Memory B cell (primary cell): ENCODE measurements at places on chromosomes 3 and 15.

DNA sequence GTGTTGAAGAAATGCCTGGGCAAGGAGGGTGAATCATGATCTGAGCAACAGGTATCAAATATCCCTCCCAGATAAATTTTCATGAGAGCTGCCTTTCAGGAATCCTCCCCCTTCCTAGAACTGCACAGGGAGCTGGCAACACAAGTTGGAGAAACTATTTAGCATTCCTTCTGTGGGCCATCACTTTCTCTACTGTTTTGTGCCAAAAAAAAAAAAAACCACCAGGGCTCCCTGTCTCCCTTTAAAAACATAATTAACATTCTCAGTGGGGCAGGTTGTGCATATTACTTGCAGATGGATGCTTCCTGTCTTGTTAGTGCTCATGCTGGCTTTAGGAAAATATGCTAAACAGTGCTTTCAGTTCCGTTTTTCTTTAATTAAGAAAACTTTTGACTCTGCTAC, 234.9 kb upstream of the LMCD1 start:
- no peak for DNase-seq
- H3K4me1 ChIP-seq, result no peaks in the 10 kb centered on the region
- H3K4me3 ChIP-seq, result no peak overlapping the region
- H3K36me3 ChIP-seq, result no peaks in the 10 kb centered on the region
- no peaks in the 10 kb centered on the region for H3K27me3 ChIP-seq

- H3K27me3 ChIP-seq, result peaks cover 7% of the 10 kb centered on the region
- no peaks in the 10 kb centered on the region for H3K4me1 ChIP-seq
- no peak for DNase-seq
- no peak overlapping the region for H3K4me3 ChIP-seq
- H3K27ac ChIP-seq, result no peak overlapping the region
These were observed 15.1 kb upstream of the RFTN1 start for GRCh38 chr3:16528581-16528993.

GRCh38 chr3:150005243-150006112, 34.8 kb upstream of the PFN2 start:
- no peaks in the 10 kb centered on the region for H3K4me1 ChIP-seq
- no peaks in the 10 kb centered on the region for H3K36me3 ChIP-seq
- no peak for DNase-seq
- no peaks in the 10 kb centered on the region for H3K27me3 ChIP-seq

DNA sequence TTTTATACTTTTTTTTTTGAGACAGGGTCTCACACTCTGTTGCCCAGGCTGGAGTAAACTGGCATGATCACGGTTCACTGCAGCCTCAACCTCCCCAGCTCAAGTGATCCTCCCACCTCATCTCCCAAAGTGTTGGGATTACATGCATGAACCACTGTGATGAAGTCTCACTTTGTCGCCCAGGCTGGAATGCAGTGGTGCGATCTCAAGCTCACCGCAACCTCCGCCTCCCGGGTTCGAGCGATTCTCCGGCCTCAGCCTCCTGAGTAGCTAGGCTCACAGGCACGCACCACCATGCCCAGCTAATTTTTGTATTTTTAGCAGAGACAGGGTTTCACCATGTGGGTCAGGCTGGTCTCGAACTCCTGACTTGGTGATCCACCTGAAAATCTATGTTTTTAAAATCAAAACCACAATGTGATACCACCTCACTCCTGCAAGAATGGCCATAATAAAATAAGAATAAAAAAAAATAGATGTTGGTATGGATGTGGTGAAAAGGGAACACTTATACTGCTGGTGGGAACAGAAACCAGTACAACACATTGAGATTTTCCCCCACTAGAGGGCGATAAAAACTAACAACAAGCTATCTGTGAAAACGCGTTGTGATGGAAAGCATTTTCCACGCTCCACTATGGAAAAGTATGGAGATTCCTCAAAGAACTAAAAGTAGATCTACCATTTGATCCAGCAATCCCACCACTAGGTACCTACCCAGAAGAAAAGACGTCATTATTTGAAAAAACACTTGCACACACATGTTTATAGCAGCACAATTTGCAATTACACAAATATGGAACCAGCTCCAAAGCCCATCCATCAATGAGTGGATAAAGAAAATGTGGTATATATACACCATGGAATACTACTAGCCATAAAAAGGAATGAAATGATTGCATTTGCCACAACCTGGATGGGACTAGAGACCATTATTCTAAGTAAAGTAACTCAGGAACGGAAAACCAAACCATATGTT, 26.8 kb upstream of the OCA2 start:
- DNase-seq, result no peak
- H3K27ac ChIP-seq, result no peak overlapping the region
- no peak overlapping the region for H3K4me3 ChIP-seq

GRCh38 chr15:90425726-90426346, 37.8 kb downstream of the IQGAP1 start:
- peaks cover 8% of the 10 kb centered on the region for H3K4me1 ChIP-seq
- H3K36me3 ChIP-seq, result peaks cover 8% of the 10 kb centered on the region
- H3K4me3 ChIP-seq, result no peak overlapping the region
- H3K27me3 ChIP-seq, result no peaks in the 10 kb centered on the region
- no peak for DNase-seq

GRCh38 chr3:23602971-23603370, 202.8 kb upstream of the UBE2E1 start:
- no peaks in the 10 kb centered on the region for H3K27me3 ChIP-seq
- H3K4me3 ChIP-seq, result no peak overlapping the region
- peaks cover 1% of the 10 kb centered on the region for H3K36me3 ChIP-seq
- no peak for DNase-seq
- H3K4me1 ChIP-seq, result peaks cover 2% of the 10 kb centered on the region

GRCh38 chr3:2568156-2568555, 469.5 kb downstream of the CNTN4 start:
- no peaks in the 10 kb centered on the region for H3K4me1 ChIP-seq
- no peak overlapping the region for H3K4me3 ChIP-seq
- DNase-seq, result no peak
- no peak overlapping the region for H3K27ac ChIP-seq
- H3K36me3 ChIP-seq, result no peaks in the 10 kb centered on the region
- no peaks in the 10 kb centered on the region for H3K27me3 ChIP-seq

GRCh38 chr3:119831022-119831421, 49.1 kb downstream of the NR1I2 start:
- DNase-seq, result no peak
- H3K27me3 ChIP-seq, result no peaks in the 10 kb centered on the region
- H3K4me1 ChIP-seq, result peaks cover 4% of the 10 kb centered on the region
- H3K36me3 ChIP-seq, result peaks cover 15% of the 10 kb centered on the region
- no peak overlapping the region for H3K27ac ChIP-seq
- H3K4me3 ChIP-seq, result no peak overlapping the region

- no peak overlapping the region for H3K27ac ChIP-seq
- peaks cover 5% of the 10 kb centered on the region for H3K4me1 ChIP-seq
- no peak for DNase-seq
- H3K36me3 ChIP-seq, result peaks cover 33% of the 10 kb centered on the region
These were observed 64.3 kb upstream of the MELTF start for GRCh38 chr3:197093871-197094270.

GRCh38 chr3:67808906-67809305, 154.5 kb upstream of the SUCLG2 start:
- no peak for DNase-seq
- no peak overlapping the region for H3K4me3 ChIP-seq
- peaks cover under 1% of the 10 kb centered on the region for H3K36me3 ChIP-seq
- H3K27ac ChIP-seq, result no peak overlapping the region
- H3K27me3 ChIP-seq, result peaks cover 2% of the 10 kb centered on the region

- H3K27ac ChIP-seq, result no peak overlapping the region
- no peak for DNase-seq
- H3K36me3 ChIP-seq, result no peaks in the 10 kb centered on the region
- no peak overlapping the region for H3K4me3 ChIP-seq
- H3K4me1 ChIP-seq, result no peaks in the 10 kb centered on the region
- no peaks in the 10 kb centered on the region for H3K27me3 ChIP-seq
These were observed 31.3 kb upstream of the CCDC54 start for GRCh38 chr3:107345822-107346405.

GRCh38 chr3:13268120-13268519, 152.0 kb downstream of the NUP210 start:
- H3K27ac ChIP-seq, result no peak overlapping the region
- no peak for DNase-seq
- H3K36me3 ChIP-seq, result peaks cover 5% of the 10 kb centered on the region
- H3K4me1 ChIP-seq, result no peaks in the 10 kb centered on the region
- H3K4me3 ChIP-seq, result no peak overlapping the region
- peaks cover 10% of the 10 kb centered on the region for H3K27me3 ChIP-seq

- H3K27ac ChIP-seq, result peak overlapping the region; percentile 25
- H3K4me3 ChIP-seq, result no peak overlapping the region
- peaks cover 7% of the 10 kb centered on the region for H3K36me3 ChIP-seq
These were observed 117.7 kb downstream of the DNAJB8 start for GRCh38 chr3:128348805-128349531.

DNA sequence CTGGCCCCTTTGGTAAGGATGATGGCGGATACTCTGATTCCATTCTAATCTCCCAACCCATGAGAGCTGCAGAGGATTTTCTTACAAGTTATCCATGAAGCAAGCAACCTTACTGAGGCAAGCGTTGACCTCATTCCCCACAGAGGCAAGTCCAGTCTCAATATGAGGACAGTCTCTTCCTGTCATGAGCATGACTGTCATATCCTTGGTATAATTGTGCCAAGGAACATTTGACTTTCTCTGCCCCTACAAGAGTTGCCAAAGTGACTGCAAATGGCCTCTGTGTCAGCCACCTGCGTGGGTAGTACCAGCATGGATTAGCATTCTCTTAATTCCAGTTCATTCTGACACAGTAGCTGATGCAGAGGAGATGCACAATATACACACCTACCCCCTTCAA, 71.2 kb upstream of the TMEM158 start:
- no peaks in the 10 kb centered on the region for H3K36me3 ChIP-seq
- no peak overlapping the region for H3K4me3 ChIP-seq
- H3K27me3 ChIP-seq, result peaks cover 10% of the 10 kb centered on the region
- no peak overlapping the region for H3K27ac ChIP-seq
- DNase-seq, result no peak

- no peak overlapping the region for H3K4me3 ChIP-seq
- H3K27me3 ChIP-seq, result no peaks in the 10 kb centered on the region
- no peak overlapping the region for H3K27ac ChIP-seq
- no peaks in the 10 kb centered on the region for H3K36me3 ChIP-seq
- no peaks in the 10 kb centered on the region for H3K4me1 ChIP-seq
These were observed 148.9 kb downstream of the IL20RB start for GRCh38 chr3:137106612-137107240.

DNA sequence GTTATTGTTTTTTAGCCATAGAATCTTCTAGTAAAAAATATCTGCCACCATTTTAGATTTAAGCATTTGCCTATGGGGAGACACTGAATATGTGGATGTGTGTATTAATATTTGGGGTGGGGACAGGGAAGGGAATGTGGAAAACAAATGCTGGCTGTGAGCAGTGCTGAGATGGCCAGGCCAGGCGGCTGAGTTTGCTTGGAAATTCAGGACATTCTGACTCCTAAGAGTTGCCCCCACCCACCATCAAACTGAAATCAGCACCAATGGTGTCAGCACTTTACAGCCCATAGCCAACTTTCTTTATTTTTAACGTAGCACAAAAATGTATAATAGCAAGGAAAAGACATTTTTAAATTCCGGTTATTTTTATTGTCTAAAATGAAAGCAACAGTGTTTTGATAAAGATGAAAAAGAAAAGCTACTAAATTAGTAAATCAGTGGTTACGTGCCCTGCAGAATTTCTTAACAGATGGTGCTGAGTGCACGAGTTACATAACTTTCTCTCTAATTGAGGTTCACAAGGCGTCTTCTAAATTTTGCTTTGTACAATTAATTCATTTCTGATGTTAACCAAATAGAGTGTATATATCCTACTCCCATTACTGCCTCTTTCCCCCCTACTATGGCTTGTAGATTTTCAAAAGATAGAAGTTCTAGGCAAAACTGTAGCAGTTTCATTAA, 34.0 kb downstream of the B3GALNT1 start:
- H3K27me3 ChIP-seq, result no peaks in the 10 kb centered on the region
- H3K36me3 ChIP-seq, result no peaks in the 10 kb centered on the region
- DNase-seq, result no peak
- H3K4me1 ChIP-seq, result peaks cover 27% of the 10 kb centered on the region
- H3K27ac ChIP-seq, result no peak overlapping the region

GRCh38 chr3:134312873-134313846, 61.1 kb downstream of the AMOTL2 start:
- DNase-seq, result no peak
- peaks cover 2% of the 10 kb centered on the region for H3K4me1 ChIP-seq
- peak overlapping the region; percentile 75 for H3K4me3 ChIP-seq
- peak overlapping the region; percentile 14 for H3K27ac ChIP-seq
- H3K36me3 ChIP-seq, result no peaks in the 10 kb centered on the region

DNA sequence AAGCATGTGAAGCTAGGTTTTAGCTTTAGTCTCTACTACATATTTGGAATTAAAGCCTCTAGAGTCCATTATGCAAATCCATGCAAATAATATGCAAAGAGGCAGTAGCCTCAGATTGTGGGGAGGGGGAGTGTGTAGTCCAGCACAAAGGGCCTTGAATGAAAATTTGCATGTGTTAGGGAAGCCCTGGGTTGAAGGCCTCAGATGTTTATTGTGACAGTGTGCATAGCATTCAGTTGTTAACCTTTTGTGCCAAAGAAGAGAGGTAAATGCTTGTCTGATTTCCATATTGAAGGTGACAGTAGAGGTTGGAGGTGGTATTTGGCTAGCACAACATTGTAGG, 24.5 kb upstream of the BFSP2 start:
- H3K27me3 ChIP-seq, result no peaks in the 10 kb centered on the region
- H3K36me3 ChIP-seq, result no peaks in the 10 kb centered on the region
- H3K4me1 ChIP-seq, result peaks cover 4% of the 10 kb centered on the region
- no peak for DNase-seq

DNA sequence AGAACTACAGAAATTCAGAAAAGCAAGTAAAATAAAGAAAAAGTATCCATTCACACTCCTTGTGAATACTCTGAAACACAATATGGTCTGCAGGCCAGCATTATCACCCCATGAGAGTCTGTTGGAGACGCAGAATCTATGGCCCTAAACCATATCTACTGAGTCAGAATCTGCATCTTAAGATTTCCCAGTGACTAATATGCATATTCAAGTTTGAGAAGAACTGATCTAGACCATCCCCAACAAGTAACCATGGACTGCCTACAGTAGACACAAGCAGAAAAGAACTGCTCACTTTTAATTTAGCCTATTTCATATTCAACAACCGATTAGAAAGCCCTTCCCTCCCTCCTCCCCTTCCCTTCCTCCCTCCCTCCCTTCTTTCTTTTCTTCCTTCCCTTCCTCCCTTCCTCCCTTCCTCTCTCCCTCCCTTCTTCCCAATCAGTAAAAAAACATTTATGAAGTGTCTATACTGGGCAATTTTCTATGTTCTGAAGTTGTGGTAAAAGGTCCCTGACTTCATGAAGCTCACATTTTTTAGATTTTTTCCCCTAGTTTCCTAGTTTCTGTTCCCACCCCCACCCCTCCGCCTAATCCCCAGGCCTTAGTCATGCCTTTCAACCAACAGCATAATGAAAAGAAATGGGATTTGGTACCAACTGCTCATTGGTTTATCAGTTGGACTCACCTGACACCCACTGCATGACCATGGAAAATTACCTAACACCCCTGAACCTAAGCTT, 125.2 kb downstream of the CNTN3 start:
- no peak overlapping the region for H3K27ac ChIP-seq
- no peaks in the 10 kb centered on the region for H3K4me1 ChIP-seq
- no peaks in the 10 kb centered on the region for H3K27me3 ChIP-seq
- DNase-seq, result no peak
